Right renal cortex interstitium (tissue), 3 donors: ENCODE measurements at places on chromosomes 1 and 21. TPM values are rescaled to one million over a fixed set of nuclear protein-coding genes. Genes with fewer than 3 reads are reported as not detected.

- no peak for DNase-seq
Measured at GRCh38 chr1:3469849-3470649, 15.6 kb downstream of the ARHGEF16 start.

DNA sequence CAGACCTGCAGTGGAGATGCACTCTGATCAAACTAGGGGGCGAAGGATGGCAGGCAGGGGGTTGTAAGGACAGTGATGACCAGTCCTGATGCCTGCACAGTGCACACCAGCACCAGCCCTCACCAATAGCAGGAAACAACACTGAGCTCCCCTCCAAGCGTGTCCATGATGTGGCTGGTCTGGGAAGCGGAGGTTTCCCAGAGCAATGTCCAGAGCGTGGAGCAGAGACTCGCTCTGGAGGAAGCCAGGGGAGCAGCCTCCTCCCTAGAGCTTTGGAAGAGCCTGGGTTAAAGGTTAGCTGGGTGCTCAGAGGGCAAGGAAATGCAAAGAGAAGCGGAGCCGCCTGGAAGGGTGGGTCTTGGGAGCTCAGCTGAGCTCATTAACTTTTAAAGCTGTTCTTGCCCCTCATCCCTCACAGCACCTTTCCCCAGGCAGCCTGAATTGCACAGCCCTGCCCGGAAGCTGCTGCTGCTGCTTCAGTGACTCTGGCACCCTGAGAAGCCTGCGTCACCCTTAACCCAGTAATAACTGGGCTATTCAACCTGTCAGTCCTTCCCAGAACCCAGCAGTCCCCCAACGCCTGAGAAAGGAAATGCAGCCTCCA is 162.2 kb upstream of the RAB4A start:
- no peak for DNase-seq

DNA sequence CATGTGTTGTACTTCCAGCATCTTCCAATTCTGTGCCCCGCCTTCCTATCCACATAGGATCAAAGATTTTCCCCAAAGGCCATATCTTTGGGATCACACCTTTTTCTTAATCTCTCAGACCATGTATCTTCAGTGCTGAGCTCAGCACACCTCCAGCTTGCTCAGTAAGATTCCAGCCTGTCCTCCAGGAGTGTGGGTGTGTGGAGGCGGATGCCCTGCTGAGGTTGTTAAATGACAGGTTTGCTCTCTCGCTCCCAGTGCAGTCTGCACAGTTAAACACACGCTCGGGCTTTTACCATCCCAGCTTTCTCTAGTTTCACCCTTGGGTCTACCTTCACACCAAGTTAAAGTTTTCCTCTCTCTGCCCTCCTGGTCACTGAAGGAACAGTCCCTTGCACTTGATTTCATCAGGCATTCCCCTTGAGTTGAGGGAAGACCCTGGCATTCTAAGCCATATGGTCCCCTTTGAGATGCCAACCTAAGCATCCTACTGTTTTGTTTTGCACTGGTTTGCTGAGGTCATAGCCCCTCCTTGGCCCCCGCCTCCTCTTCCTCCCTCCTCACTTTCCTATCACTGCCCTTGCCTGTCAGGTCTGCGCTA is 13.7 kb downstream of the MYOG start:
- no peak for DNase-seq

- no peak for DNase-seq
Measured at GRCh38 chr1:28176492-28177470, at the start of gene PTAFR. TSS of gene PTAFR (minus strand) at chr1:28176690. CDS start at chr1:28151021, 25,669 bp downstream.

DNA sequence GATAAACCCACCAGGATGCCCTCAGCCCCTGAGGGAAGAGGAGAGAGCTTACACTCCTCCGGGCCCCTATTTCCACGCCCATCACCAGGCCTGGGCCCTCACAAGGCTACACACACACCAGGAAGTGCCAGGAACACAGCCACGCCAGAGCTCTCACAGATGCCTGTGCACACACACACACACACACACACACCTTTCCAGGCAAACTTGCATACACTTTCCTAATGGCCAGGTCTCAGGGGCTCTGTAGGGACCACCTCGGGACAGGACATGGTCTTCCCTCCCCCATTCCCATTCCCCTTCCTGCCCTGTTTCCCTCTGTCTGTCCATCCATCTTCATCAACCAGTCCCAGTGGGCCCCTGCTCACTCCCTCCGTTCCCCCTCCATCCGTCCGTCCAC is 9.7 kb upstream of the EPHA2 start:
- DNase-seq = no peak

DNA sequence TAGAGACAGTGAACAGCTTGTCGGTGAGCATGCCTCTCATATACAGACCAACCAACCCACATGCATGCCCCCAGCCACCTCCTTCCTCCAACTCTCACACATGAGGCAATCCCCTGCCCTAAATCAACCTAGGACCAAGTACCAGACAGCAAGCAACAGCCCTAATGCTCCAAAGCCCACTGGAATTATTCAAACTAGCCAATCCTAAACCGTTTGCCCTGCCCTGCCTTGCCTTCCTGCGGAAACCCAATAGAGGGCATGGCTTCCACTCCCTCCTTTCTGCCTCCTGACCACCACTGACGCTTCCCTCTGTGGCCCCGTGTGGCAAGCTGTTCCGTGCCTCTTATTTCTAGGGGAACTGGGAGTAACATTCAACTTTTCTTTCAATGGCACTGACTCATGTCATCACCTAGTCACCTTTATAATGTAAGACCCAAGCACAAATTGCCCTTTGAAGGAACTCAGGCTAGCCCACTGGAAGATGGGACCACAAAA is 129.3 kb upstream of the GJB5 start:
- DNase-seq = no peak

Gene CFAP107
- 1.5 TPM for polyA plus RNA-seq

Gene KTI12
- 6.8 TPM for polyA plus RNA-seq
